ENCODE measurements at places on chromosomes 1 and 21.

DNA sequence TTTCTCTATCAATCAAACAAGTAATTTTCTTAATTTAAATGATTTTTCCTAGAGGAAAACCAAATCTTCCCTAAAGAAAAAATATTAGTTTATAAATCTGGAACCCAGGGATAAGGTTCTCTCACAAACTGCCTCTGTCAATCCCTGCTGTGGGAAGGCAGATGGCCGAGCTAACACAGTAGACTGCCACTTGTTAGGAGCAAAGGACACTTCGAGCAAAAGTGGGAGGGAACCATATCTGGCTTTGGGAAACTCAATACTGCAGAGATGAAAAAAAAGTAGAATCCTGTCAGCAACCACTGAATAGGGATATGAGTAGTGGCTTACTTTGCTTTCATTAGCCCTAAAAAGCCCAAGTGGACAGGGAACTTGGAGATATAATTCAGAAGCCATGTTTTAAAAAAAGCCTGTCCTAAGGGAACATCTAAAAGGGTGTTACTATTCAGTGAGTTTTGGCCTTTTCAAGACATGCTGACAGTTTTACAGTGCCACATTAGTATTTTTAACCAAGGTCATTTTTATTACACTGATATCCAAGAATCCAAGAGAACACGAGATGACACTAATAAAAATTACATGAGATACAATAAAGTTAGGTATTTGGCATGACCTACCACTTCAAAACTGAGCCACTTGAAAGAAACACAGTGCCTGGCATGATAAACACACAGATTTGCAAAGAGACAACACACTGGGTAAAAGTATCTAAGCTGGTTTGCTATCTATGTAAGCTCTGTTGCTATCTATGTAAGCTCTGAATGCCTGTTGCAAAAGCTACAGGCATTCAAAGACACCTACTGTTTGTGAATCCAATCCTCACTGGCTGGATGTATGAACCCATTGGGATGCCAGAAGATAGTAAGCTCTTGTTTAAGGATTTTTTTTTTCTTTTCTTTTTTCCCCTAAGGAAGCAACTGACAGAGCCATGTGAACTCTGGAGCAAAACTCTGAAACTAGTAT, 21.4 kb downstream of the TEX38 start:
- no peak for DNase-seq

GRCh38 chr1:41773842-41774241, 144.9 kb downstream of the HIVEP3 start:
- DNase-seq, result no peak

DNA sequence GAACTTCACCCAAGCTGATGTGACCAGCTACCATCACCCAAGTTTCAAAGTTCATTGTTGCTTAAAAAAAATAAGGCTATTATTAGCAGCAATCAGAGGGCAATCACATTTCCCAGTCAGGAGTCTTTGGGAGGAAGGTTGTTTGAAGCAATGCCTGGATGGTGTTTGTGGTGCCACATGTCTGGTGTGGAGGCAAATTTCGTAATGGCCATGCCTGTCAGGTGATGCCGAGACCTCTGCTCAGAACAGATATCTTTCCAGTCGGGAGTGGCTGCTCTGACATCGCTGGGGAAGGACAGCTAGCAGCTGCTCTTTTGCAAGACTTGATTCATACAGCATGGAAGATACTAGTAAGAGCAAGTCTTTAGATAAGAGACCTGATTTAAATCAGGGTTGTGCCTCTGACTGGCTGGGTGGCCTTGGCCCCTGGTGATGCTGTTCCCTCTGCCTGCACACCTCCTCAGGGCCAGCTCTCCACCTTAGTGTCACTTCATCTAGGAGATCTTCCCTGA, 187.8 kb upstream of the JUN start:
- DNase-seq, result no peak

- no peak for DNase-seq
Observed at GRCh38 chr21:35838350-35838749, 222.0 kb downstream of the SETD4 start.

- no peak for DNase-seq
Observed at GRCh38 chr1:22612671-22613571, 23.5 kb upstream of the C1QA start.

GRCh38 chr1:217881607-217882332, 250.6 kb downstream of the SPATA17 start:
- no peak for DNase-seq

DNA sequence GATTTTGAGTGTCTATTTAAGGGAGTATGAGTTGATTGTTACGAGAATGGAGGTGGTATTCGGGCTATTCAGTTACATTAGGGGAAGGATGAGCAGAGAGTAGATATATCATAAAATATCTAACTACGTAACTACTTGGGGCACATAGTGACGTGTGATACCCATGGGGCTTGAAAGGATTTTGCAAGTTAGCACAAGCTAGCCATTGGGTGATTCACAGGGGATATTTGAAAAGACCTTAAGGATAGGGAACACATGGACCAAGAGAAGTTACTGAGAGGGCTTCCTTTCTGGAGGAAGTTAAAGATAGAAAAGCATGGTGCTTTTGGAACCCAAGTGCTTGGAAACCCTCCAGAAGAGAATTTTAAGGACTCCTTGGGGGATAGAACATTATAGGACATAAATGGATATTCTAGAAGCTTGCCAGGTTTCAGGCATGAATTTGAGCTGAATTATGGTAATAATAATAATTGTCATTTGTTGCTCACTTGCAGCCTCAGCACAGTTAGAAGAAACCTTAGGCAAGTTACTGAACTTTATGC, 5.4 kb downstream of the DISP1 start:
- DNase-seq, result no peak

- DNase-seq, result no peak
Observed at GRCh38 chr1:84387480-84388163, 10.7 kb upstream of the DNASE2B start.

Measured in activated T-helper 1 cell treated with anti-CD3 and anti-CD28 coated beads, Interleukin-12 subunit alpha, Interleukin-12 subunit beta, Interleukin-2, Interleukin-4 antibody, amounts not matched to agents 30 ng/mL and 10 ng/mL and 1 ng/mL, durations not matched to agents 14 hours and 24 hours and 36 hours (primary cell).